Thymus (tissue), 14 donors: ENCODE measurements at places on chromosomes 4 and X. TPM values are rescaled to one million over a fixed set of nuclear protein-coding genes. Genes with fewer than 3 reads are reported as not detected.

MAGEA2B gene
- polyA plus RNA-seq, result not detected

ARHGAP36 gene
- polyA plus RNA-seq, result 2.8 TPM

PF4V1 gene
- polyA plus RNA-seq, result 0.57 TPM

HS3ST1 gene
- 0.89 TPM for polyA plus RNA-seq

TMEM154 gene
- 4.1 TPM for polyA plus RNA-seq

POF1B gene
- 1.9 TPM for polyA plus RNA-seq

ARHGAP6 gene
- 2.3 TPM for polyA plus RNA-seq

TMSB15C gene
- polyA plus RNA-seq, result 2.3 TPM

GRCh38 chrX:27086237-27086636, 376.9 kb downstream of the PPP4R3C start:
- H3K27me3 ChIP-seq, result no peaks in the 10 kb centered on the region
- no peaks in the 10 kb centered on the region for H3K36me3 ChIP-seq
- no peaks in the 10 kb centered on the region for H3K4me1 ChIP-seq
- H3K4me3 ChIP-seq, result no peak overlapping the region
- no peak for DNase-seq

DNA sequence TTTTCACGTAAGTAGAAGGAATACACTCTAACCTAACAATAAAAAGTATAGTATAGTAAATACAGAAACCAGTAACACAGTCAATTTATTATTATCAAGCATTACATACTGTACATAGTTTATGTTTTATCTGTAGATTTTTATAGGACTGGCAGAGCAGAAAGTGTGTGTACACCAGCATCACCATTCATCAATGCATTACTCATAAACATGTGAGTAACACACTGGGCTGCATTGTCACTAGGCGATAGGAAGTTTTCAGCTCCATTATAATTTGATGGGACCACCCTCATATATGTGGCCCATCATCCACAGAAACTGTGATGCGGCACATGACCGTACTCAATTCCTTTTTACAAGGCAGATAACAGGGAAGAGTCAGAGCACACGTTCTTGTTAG, 137.8 kb upstream of the RBPJ start:
- no peaks in the 10 kb centered on the region for H3K27me3 ChIP-seq
- H3K4me3 ChIP-seq, result no peak overlapping the region
- no peak overlapping the region for H3K27ac ChIP-seq
- no peak for DNase-seq

DNA sequence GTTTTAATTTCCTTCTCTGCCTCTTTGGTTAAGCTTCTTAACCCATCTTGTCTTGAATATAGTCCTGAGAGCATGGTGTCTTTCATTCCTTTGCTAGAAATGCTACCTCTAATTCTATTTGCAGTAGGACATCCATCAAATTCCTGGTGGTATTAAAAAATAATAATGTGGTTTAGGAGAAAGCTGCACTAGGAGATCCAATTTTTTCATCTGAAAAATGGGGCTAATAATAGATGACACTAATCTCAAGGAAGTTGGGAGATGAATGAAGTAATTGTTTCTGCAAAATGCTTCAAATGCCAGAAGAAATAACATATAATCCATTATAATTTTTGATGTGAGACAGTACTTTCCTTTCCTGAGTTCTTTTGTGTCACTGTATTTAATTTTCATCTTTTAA, 194.9 kb downstream of the PACRGL start:
- no peak for DNase-seq
- H3K27me3 ChIP-seq, result no peaks in the 10 kb centered on the region
- no peak overlapping the region for H3K4me3 ChIP-seq
- H3K27ac ChIP-seq, result no peak overlapping the region
- H3K4me1 ChIP-seq, result no peaks in the 10 kb centered on the region

DNA sequence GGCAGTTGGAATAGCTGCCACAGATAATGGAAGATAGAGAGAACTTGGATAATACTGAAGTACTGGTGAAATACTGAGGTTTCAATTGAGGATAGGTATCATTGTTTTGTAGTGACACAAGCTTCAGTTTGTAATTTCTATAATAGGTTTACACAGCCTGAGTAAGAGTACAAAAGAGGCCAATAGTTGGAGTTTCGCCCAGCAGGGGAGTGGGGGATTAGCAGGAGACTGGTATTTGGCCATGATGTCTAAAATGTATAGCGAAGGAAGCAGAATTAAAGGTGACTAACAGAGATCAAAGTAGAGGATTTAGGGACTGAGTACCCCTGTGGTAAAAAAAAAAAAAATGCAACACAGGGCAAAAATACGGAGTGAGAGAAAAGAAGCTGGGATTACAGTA, 129.5 kb downstream of the KCTD8 start:
- DNase-seq, result no peak
- H3K27ac ChIP-seq, result no peak overlapping the region
- no peak overlapping the region for H3K4me3 ChIP-seq
- H3K36me3 ChIP-seq, result no peaks in the 10 kb centered on the region

- no peaks in the 10 kb centered on the region for H3K36me3 ChIP-seq
- no peaks in the 10 kb centered on the region for H3K4me1 ChIP-seq
- DNase-seq, result no peak
- no peak overlapping the region for H3K27ac ChIP-seq
- no peak overlapping the region for H3K4me3 ChIP-seq
Observed at GRCh38 chr4:185839194-185839712, 27.3 kb upstream of the SORBS2 start.

- no peaks in the 10 kb centered on the region for H3K4me1 ChIP-seq
- no peak for DNase-seq
- H3K27ac ChIP-seq, result no peak overlapping the region
- no peak overlapping the region for H3K4me3 ChIP-seq
- no peaks in the 10 kb centered on the region for H3K27me3 ChIP-seq
Observed at GRCh38 chr4:147740176-147740575, 8.3 kb downstream of the ARHGAP10 start.

DNA sequence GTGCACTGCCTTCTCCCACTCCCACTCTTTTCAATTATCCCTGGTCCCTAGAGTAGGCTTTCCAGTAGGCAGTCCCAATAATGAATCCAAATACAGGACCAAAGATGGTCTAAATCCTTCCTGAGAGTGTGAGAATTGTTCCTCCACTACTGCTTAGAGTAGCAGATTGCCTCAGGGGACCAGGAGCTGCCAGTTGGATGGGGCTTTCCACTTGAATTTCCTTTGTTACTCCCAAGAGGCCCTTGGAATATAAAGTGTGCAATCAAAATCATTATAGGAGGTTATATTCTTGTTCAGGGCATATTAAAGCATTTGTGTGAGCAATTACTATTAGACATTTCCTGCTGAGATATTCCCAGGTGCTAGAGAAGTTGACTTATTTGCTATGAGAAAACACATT, 156.6 kb upstream of the TLL1 start:
- no peak overlapping the region for H3K4me3 ChIP-seq
- H3K4me1 ChIP-seq, result no peaks in the 10 kb centered on the region
- no peak overlapping the region for H3K27ac ChIP-seq
- H3K27me3 ChIP-seq, result no peaks in the 10 kb centered on the region

GRCh38 chr4:65669111-65670019, 924 bp downstream of the EPHA5 start:
- H3K36me3 ChIP-seq, result no peaks in the 10 kb centered on the region
- H3K4me1 ChIP-seq, result no peaks in the 10 kb centered on the region
- H3K4me3 ChIP-seq, result no peak overlapping the region
- H3K27ac ChIP-seq, result no peak overlapping the region
- H3K27me3 ChIP-seq, result peaks cover 55% of the 10 kb centered on the region

GRCh38 chr4:114691865-114692264, 93.3 kb downstream of the UGT8 start:
- no peaks in the 10 kb centered on the region for H3K36me3 ChIP-seq
- H3K4me3 ChIP-seq, result no peak overlapping the region
- DNase-seq, result no peak
- H3K27me3 ChIP-seq, result no peaks in the 10 kb centered on the region
- no peaks in the 10 kb centered on the region for H3K4me1 ChIP-seq

- H3K27me3 ChIP-seq, result no peaks in the 10 kb centered on the region
- no peaks in the 10 kb centered on the region for H3K36me3 ChIP-seq
- H3K27ac ChIP-seq, result no peak overlapping the region
- no peaks in the 10 kb centered on the region for H3K4me1 ChIP-seq
Observed at GRCh38 chr4:25834411-25835107, 28.2 kb downstream of the SEL1L3 start.

GRCh38 chr4:13461191-13461905, 22.8 kb downstream of the RAB28 start:
- no peak overlapping the region for H3K27ac ChIP-seq
- H3K4me1 ChIP-seq, result no peaks in the 10 kb centered on the region
- no peaks in the 10 kb centered on the region for H3K36me3 ChIP-seq
- DNase-seq, result no peak
- H3K27me3 ChIP-seq, result no peaks in the 10 kb centered on the region

GRCh38 chr4:141056473-141056872, 76.8 kb downstream of the RNF150 start:
- H3K27me3 ChIP-seq, result no peaks in the 10 kb centered on the region
- no peak overlapping the region for H3K4me3 ChIP-seq
- DNase-seq, result no peak
- H3K27ac ChIP-seq, result no peak overlapping the region
- H3K4me1 ChIP-seq, result no peaks in the 10 kb centered on the region

- no peaks in the 10 kb centered on the region for H3K27me3 ChIP-seq
- H3K27ac ChIP-seq, result peak overlapping the region; percentile 15
- no peak overlapping the region for H3K4me3 ChIP-seq
- peaks cover 4% of the 10 kb centered on the region for H3K4me1 ChIP-seq
Observed at GRCh38 chr4:112109360-112110058, 35.7 kb upstream of the FAM241A start.

- H3K27ac ChIP-seq, result no peak overlapping the region
- H3K36me3 ChIP-seq, result peaks cover 39% of the 10 kb centered on the region
- no peaks in the 10 kb centered on the region for H3K27me3 ChIP-seq
- H3K4me1 ChIP-seq, result peaks cover 28% of the 10 kb centered on the region
- H3K4me3 ChIP-seq, result peak overlapping the region; percentile 92
Observed at GRCh38 chr4:2261110-2261852, 628 bp downstream of the MXD4 start.

DNA sequence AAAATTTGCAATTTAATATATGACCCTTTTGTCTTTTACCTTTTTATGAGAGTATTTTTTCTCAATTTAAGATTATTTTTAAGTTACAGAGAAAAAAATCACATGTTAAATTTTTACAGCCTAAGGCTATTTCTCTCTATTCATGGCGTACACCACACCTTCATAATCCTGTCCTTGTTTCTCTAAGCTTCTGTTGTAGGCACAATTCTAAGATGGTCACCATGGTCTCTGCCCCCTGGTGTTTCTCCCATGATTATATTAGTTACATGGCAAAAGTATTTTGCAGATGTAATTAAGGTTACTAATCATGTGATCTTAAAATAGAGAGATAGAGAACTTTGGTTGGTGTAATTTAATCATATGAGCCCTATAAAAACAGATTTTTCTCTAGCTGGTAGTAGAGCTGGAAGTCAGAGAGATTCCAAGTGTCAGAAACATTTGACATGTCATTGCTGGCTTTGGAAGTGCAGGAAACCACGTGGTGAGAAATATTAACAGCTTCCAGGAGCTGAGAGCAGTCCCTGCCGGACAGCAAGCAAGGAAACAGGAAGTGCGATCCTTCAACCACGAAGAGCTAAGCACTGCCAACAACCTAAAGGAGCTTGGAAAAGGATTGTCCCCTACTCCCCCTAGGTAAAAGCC, 89.8 kb downstream of the EIF4E start:
- H3K36me3 ChIP-seq, result no peaks in the 10 kb centered on the region
- H3K4me3 ChIP-seq, result no peak overlapping the region
- no peaks in the 10 kb centered on the region for H3K27me3 ChIP-seq
- no peak overlapping the region for H3K27ac ChIP-seq
- H3K4me1 ChIP-seq, result no peaks in the 10 kb centered on the region

- H3K4me3 ChIP-seq, result no peak overlapping the region
- no peaks in the 10 kb centered on the region for H3K27me3 ChIP-seq
- H3K36me3 ChIP-seq, result no peaks in the 10 kb centered on the region
- H3K27ac ChIP-seq, result no peak overlapping the region
Observed at GRCh38 chr4:118917582-118917981, 28.9 kb downstream of the SYNPO2 start.

GRCh38 chr4:80462621-80463091, 127.1 kb downstream of the CFAP299 start:
- no peaks in the 10 kb centered on the region for H3K4me1 ChIP-seq
- H3K27me3 ChIP-seq, result no peaks in the 10 kb centered on the region
- H3K27ac ChIP-seq, result no peak overlapping the region
- H3K4me3 ChIP-seq, result no peak overlapping the region
- DNase-seq, result no peak

DNA sequence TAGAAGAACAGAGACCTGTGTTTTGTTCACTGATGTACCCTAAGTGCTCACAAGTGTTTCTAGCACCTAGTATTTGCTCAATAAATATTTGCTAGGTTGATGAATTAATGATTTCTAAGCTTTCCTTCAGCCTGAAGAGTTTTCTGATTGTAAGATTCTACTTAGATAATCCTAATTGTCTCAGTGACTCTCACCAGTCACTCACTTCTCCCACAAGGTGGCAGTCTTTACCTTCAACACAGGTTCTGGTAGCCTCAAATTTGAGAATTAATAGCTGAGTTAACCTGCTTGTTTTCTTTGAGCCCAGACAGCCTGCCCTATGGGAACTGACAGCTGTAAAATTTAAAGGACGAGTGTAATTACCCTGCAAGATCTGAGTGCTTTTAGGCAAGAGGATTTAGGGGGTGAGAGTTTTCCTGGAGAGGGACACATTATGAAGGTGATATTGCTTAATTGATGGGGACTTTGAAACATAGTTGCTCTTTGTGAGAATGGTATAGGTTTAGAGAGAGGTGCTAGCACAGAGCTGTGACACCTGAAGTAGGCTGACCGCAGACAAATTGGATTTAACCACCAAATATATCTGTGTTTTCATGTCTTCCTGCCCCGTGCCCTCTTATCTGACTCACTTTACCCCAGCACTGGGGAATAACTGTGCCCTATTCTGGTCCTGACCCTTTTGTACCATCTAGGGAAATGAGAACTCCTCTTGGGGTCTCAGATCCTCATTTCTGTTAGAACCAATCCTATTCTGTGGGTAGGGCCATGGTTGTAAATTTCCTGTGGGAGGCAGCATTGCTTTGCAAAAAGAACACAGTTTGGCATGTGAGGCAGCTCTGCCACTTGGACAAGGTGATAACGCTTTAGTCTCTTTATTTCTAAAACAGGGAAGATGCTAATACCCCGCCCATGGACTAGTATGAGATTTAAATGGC, 27.7 kb downstream of the CD38 start:
- peak; percentile 51 for DNase-seq
- no peaks in the 10 kb centered on the region for H3K27me3 ChIP-seq
- peaks cover 21% of the 10 kb centered on the region for H3K4me1 ChIP-seq
- H3K27ac ChIP-seq, result no peak overlapping the region

- no peak for DNase-seq
- no peaks in the 10 kb centered on the region for H3K27me3 ChIP-seq
- H3K4me3 ChIP-seq, result no peak overlapping the region
- H3K27ac ChIP-seq, result peak overlapping the region; percentile 15
Observed at GRCh38 chr4:10022346-10023049, 1.2 kb upstream of the SLC2A9 start.

GRCh38 chrX:40291553-40291952, 193.8 kb upstream of the BCOR start:
- H3K27me3 ChIP-seq, result no peaks in the 10 kb centered on the region
- no peaks in the 10 kb centered on the region for H3K36me3 ChIP-seq
- no peak for DNase-seq
- no peak overlapping the region for H3K27ac ChIP-seq
- no peak overlapping the region for H3K4me3 ChIP-seq
